Stimulated activated effector memory CD8-positive, alpha-beta T cell treated with anti-CD3 and anti-CD28 coated beads, Interleukin-12 subunit alpha, Interleukin-12 subunit beta, amount 100 ng/mL, for 72 hours (primary cell): ENCODE measurements at places on chromosomes 3 and 15.

- no peak for DNase-seq
Observed at GRCh38 chr3:139302084-139302800, 41.6 kb upstream of the MRPS22 start.

- no peak for DNase-seq
Observed at GRCh38 chr3:192273697-192274010, 453.7 kb downstream of the FGF12 start.

- DNase-seq, result no peak
Observed at GRCh38 chr3:27657404-27657803, 64.7 kb downstream of the EOMES start.

- DNase-seq, result no peak
Observed at GRCh38 chr3:100124201-100124761, 10.0 kb upstream of the FILIP1L start.

GRCh38 chr3:22937536-22937935 is 265.6 kb upstream of the UBE2E2 start:
- DNase-seq, result no peak

DNA sequence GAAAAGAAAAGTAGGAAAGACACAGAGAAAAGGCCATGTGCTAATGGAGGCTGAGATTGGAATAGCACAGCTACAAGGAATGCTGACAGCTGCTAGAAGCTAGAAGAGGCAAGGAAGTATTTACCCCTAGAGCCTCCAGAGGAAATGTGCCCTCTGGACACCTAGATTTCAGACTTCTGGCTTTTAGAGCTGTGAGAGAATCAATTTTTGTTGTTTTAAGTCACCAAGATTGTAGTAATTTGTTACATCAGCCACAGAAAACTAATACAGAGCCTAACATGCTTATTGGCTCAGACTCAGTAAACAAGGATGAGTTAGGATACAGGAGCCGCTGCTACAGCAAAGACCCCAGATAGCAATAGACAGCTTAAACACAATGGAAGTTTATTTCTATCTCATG is 33.1 kb upstream of the GLCE start:
- no peak for DNase-seq

GRCh38 chr15:55739641-55740040 is 3.3 kb downstream of the PRTG start:
- DNase-seq, result no peak

GRCh38 chr15:39934397-39935071 is 619 bp downstream of the EIF2AK4 start:
- no peak for DNase-seq

DNA sequence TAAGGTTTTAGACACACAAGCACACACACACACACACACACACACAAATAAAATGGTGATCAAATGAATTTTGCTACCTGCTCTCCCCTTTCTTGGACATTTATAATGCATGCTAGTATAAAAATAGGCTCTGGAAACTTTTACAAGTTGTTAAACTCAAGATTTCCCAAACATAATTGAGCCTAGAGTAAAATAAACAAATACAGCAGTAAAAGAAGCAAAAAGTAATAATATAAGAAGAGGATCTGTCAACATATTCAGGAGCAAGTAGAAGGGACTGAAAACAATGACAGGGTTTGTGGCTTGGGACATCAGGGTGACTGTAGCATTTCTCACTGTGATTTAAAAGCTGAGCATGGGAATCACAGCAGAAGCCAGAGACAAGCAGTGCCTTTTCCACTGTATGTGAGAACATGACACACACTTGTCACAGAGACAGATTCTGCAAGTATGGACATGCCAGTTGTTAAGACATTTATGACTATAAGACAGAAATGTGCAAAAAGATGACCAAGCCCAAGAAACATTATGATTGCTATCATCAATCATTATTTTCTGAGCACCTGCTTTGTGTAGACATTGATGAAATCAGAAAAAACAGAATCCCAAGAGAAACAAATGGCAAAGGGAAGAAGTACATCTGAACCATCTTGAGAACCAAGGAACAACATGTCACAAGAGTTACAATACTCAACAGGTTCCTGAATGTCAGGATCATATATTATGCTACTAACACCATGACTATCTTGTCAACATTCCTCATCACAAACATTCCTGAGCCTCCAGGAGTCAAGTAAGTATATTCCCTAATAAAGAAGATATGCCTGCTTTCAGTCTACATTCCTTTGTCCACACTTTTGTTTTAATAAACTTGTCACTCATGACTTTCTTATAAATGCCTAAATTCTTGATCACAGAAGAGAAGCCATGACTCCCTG is 7.1 kb downstream of the THRB start:
- no peak for DNase-seq

GRCh38 chr3:165919284-165919683 is 82.1 kb upstream of the BCHE start:
- DNase-seq, result no peak

DNA sequence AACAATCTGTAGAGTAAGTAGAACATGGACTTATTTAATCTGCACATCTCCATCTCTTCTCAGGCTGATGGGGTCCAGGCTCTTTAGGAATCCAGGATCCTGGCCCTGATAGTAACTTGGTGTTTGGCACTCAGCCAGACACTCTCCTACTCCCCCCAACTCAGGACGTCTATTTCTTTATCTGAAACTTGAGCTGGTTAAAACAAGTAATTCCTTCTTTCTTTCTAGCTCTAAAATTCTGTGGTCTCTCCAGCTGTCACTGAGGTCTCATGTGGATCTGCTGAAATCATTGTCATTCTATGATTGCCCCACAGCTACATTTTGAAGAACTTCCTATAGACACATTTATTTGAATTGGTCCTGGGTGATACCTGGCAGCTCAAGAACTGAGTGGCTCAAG is 59.0 kb downstream of the TP63 start:
- DNase-seq, result no peak

DNA sequence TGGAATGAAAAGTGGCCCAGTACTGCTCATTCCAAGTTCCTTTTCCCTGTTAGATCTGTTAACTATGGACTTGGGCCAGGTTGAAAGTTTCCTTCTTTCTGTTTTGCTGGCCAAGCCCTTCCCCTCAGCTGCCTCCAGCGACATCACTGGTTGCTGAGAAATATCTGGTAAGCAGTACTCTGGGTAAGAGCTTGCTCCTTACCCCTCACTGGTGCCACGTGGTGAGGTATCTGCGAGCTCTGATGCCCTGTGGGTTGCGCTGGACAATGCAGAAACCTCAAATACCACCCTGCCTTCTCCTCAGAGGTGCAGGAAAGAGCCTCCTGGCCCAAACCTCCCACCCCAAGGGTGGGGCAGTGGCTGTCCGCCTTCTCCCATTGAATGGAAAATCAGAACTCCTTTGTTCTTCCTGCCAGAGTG is 42.9 kb upstream of the APH1B start:
- no peak for DNase-seq

- DNase-seq, result peak; percentile 58
Observed at GRCh38 chr3:136819731-136820679, 1.1 kb downstream of the SLC35G2 start.

- no peak for DNase-seq
Observed at GRCh38 chr3:13281507-13282357, 138.4 kb downstream of the NUP210 start.

GRCh38 chr3:58535531-58536500 is 1.2 kb downstream of the ACOX2 start:
- DNase-seq, result no peak
